ENCODE measurements at places on chromosomes 5 and 9. TPM values are rescaled to one million over a fixed set of nuclear protein-coding genes. Genes with fewer than 3 reads are reported as not detected.

NTRK2 gene
- polyA plus RNA-seq: 31.1 TPM

DNA sequence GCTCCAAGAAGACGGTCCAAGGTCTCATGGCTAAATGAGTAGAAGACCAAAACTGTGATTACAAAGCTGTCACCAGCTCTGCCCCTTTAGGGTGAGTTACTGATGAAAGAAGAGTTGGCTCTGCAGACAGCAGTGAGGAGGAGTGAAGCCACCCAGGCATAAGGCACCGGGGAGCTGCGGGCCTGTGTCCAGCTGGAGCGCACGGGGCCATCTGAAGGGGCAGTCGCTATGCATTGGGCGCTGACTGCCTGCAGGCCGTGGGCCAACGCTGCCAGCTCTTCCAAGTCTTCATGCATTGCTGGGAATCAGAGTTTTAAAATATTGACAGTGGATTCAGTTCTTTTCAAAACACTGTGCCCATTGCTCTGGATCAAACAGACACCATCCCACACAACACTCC, 70.3 kb downstream of the DAPK1 start:
- H3K4me3 ChIP-seq: no peak overlapping the region
- H3K27me3 ChIP-seq: no peaks in the 10 kb centered on the region
- DNase-seq: no peak
- H3K27ac ChIP-seq: no peak overlapping the region
- H3K4me1 ChIP-seq: peaks cover 44% of the 10 kb centered on the region

- no peaks in the 10 kb centered on the region for H3K27me3 ChIP-seq
- no peak for DNase-seq
- H3K4me1 ChIP-seq: peaks cover 1% of the 10 kb centered on the region
- no peaks in the 10 kb centered on the region for H3K36me3 ChIP-seq
- no peak overlapping the region for H3K4me3 ChIP-seq
Observed at GRCh38 chr5:148965511-148966265, 97.2 kb downstream of the SH3TC2 start.

DNA sequence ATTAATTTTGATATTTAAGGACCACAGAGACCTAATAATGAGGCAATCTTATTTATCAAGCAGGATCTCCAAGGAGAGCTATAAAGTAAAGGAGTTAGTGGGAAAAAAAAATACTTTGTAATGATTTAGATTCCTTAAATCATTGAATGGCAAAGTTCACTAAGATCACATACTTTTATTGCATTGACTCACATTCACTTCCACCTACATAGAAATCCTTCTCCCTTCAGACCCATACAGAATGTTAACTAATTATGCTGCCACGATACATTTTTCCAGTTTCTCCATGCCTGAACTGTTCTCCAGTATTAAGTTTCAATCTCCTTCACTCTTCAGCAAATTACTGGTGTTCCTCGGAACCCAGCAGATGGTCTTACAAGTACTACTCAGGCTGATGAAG, 388.7 kb downstream of the EFNA5 start:
- H3K4me1 ChIP-seq: no peaks in the 10 kb centered on the region
- H3K36me3 ChIP-seq: no peaks in the 10 kb centered on the region
- no peaks in the 10 kb centered on the region for H3K27me3 ChIP-seq
- no peak overlapping the region for H3K27ac ChIP-seq

- DNase-seq: no peak
- H3K27me3 ChIP-seq: no peaks in the 10 kb centered on the region
- no peak overlapping the region for H3K4me3 ChIP-seq
- H3K36me3 ChIP-seq: no peaks in the 10 kb centered on the region
- H3K4me1 ChIP-seq: no peaks in the 10 kb centered on the region
Observed at GRCh38 chr5:154829181-154829588, 21.2 kb downstream of the FAXDC2 start.

- DNase-seq: no peak
- H3K36me3 ChIP-seq: no peaks in the 10 kb centered on the region
- H3K4me3 ChIP-seq: no peak overlapping the region
Observed at GRCh38 chr9:116721944-116722343, 34.8 kb downstream of the TRIM32 start.
